ENCODE measurements at places on chromosomes 12 and 14.

DNA sequence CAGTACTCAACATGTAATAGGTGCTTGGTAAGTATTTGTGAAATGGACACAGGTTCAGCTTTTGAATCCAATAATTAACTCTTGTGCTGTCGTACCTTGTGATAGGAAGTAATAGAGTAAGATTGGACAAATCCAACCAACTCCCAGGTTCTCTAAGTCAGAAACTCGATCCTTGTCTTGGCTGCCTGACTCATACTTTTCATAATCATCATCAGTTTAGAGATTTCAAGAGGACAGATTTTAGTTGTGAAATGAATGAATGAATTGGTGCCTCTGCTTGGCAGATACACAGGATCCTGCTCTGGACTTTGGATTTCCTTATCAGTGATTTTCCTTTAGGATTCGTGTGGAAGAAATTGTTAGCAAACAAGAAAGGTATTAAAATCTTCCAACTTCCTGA lies 1145.2 kb downstream of the AACS start:
- DNase-seq: no peak

DNA sequence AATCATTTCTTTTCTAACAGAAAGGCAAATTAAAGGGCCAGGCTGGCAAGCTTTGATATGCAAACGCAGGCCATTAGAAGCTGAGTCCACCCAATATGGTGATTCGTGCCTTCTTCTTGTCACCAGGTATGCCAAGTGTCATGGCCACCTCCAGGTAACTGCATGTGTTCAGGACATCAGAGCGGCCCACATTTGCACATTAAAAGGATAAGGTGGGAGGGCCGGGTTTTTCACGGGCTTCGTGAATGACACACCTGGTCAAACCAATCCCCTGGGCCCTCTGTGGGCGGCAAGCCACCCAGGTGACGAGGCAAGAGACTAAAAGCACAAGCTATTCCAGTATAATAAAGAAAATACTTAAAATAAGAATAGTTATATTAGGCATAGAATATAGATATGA lies 75.9 kb upstream of the TSPAN11 start:
- no peak for DNase-seq

DNA sequence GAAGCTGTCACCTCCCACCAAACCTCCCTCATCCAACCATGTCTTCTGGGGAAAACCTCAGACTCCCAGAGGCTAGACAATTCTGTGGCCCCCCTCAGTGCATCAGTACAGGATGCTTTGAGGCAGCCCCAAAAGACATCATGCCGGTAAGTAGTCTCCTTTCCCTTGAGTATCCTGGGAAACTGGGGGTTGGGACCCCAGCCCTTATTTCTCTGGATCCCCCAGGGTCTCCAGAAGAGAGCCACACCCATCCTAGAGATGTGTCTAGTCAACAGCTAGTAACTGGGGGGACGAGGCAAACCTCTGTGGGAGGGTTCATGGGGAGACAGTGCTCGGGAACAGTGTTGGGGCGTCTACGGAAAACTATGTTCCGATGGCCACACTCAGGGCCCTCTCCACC lies 974.2 kb upstream of the TMEM132C start:
- DNase-seq: no peak

GRCh38 chr12:130696379-130697100 lies 19.6 kb downstream of the RIMBP2 start:
- no peak for DNase-seq

DNA sequence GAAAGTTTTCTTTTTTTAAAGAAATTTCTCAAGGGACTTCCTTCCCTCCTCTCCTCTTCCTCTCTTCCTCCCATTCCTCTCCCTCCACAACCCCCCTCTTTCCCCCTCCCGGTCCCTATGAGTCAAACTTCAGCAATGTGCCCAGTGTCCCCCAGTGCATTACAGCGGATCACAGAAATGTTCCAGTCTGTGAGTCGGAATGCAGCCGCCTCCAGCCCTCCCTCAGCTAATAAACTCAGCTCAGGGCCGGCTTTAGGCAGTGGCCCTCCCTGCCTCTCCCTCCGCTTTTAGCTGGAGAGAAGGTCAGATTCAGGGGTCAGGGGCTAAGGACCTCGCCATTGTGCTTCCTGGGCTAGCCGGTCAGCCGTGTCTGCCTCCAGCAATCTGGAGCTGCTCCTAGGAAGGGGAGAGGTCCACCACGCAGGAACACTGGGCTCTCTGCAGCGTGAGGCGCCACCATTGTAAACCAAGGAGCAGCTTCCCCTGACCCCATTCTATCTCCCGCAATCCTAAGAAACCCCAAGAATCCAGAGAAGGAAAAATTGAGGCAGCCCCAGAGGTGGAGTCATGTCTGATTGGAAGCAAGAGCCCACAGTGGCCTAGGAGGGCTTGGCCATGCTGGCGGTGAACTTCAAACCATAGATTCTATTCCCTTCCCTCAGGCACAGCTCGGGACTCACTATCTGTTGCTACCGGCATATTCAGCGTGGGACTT lies 1.1 kb upstream of the HDAC7 start:
- peak; percentile 95 for DNase-seq

GRCh38 chr12:26732005-26732908 lies 100.7 kb downstream of the ITPR2 start:
- no peak for DNase-seq

DNA sequence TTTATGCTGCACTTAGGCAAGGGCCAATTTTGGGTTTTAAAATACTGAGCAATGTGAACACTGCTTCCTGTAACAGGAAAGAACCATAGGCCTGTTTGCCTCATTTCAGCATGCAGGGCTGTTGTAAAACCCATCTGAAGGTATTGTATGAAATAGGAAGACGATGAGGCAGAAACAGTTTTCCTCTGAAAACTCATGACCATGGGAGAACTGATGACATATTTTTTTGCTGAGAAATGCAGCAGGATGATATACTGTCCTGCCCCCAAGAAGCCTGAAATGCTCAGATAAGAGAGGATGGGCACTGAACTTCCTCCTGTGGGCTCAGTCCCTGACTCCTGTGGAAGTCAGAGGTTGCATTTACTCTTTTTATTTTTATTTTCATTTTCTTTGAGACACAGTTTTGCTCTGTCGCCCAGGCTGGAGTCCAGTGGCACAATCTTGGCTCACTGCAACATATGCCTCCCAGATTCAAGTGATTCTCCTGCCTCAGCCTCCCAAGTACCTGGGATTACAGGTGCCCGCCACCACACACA lies 17.4 kb downstream of the PYGL start:
- no peak for DNase-seq

All from HTR-8/SVneo (cell line).